Fibroblast of upper back skin (primary cell): ENCODE measurements at places on chromosomes 13 and 19.

GRCh38 chr19:1214862-1215731, 9.5 kb downstream of the STK11 start:
- no peak for DNase-seq

DNA sequence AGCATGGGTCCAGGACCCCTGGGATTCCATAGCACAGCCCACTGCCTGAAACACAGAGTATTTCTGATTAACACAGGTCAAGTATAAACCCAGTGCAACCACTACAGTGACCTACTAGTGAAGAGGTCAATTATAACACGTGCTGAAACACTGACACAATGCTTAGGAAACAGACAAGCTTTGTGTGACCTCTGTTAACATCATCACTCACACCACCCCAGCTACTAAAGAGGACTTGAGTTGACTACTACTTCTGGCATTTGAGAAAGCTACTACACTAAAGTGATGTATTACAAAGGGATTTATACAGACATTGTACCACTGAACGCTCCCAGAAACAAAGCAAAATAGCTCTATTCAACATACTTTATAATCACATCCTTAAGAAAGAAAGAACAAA, 1935.9 kb upstream of the PCDH20 start:
- DNase-seq = no peak

DNA sequence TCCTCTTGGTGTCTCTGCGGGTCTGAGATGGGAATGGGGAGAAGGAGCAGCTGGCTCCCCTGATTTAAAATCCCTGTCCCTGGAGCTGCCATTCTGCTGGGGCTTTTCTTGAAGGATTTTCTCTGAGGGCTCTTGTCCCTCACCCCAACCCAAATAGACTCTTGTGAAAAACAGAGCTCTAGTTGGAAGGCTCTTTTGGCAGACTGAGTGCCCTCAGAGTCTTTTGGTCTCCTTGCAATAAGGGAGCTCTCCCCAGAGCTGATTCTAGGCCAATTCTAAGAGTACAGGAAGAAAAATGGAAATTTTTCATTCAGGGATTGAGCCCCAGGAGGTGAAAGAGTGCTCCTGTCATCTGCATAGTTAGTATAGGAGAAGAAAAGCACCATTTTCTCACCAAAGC, 238.3 kb downstream of the COG6 start:
- DNase-seq = no peak

GRCh38 chr13:75704927-75705288, 68.8 kb downstream of the LMO7 start:
- no peak for DNase-seq

- no peak for DNase-seq
Measured at GRCh38 chr19:1734321-1734966, 18.9 kb upstream of the ONECUT3 start.

DNA sequence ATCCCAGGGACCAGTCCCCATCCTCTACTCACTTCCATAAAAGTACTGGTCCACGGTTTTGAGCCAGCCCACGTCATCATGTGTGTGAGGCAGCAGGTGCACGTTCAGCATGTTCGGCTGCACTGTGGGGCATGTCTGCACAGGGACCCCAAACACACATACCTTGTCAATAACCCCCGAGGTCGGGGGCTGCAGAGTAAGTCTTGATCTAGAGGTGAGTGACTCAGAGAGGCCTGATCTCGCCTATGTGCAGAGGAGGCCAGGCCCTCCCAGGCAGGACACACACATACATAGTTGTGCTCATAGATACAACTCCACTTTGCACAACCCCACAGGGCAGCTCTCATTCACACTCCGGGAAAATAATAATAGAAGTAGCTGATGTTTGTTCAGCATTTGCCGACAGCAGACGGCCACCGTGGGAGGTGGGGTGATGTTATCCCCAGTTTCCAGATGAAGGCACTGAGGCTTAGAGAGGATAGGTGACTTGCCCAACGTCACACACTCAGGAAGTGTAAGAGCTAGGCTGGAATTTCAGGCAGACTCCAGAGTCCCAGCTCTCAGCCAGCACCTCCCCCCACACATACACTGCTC, 774 bp downstream of the MAN2B1 start:
- DNase-seq = peak; percentile 9

- peak; percentile 78 for DNase-seq
Measured at GRCh38 chr13:101149735-101150384, 266.4 kb downstream of the NALCN start.

GRCh38 chr19:13699786-13700185, 64.5 kb upstream of the MRI1 start:
- DNase-seq = no peak

DNA sequence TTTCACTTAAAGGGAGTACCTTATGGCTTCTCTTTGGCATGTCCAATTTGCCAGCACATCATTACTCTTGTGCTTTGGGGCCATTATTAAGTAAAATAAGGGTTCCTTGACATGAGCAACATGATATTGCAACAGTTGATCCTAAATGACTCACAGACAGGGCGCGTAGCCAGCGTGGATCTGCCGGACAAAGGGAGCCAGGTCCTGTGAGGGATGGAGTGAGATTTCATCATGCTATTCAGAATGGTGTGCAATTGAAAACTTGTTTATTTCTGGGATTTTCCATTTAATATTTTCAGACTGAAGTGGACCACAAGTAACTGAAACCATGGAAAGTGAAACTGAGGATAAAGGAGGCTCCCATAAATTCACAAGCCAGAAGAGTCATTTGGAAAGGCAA, 48.6 kb upstream of the WASF3 start:
- DNase-seq = peak; percentile 92
